ENCODE measurements at places on chromosomes 4 and X.

- DNase-seq = no peak
These were observed 91.1 kb downstream of the RBM46 start for GRCh38 chr4:154872198-154872597.

- no peak for DNase-seq
These were observed 180.8 kb downstream of the MAGEB17 start for GRCh38 chrX:16347968-16348670.

DNA sequence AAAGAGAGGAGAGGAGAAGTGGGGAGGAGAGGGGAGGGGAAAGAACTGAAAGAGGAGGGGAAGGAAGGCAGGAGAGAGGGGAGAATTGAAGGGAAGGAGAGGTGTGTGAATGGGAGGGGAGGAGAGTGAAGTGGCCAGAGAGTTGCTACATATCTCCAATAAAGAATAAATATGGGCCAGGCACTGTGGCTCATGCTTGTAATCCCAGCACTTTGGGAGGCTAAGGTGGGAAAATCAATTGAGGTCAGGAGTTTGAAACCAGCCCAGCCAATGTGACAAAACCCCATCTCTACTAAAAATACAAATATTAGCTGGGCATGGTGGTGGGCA lies 482.4 kb downstream of the NAF1 start:
- no peak for DNase-seq

DNA sequence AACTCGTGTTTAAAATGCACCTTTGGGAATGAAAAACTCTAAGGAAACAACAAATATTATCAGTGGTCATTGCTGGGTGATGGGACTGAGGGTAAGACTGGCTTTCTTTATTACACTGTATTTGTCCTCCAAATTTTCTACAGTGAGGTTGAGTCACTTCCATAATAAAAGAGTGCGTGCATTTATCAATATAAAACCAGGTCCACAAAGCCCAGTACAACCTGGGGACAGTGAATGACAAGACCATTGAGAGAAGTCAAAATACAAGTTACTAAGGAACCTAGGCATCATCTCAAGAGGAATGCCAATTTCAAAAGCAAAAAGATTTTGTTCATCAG lies 76.4 kb downstream of the MAGED4 start:
- DNase-seq = no peak

DNA sequence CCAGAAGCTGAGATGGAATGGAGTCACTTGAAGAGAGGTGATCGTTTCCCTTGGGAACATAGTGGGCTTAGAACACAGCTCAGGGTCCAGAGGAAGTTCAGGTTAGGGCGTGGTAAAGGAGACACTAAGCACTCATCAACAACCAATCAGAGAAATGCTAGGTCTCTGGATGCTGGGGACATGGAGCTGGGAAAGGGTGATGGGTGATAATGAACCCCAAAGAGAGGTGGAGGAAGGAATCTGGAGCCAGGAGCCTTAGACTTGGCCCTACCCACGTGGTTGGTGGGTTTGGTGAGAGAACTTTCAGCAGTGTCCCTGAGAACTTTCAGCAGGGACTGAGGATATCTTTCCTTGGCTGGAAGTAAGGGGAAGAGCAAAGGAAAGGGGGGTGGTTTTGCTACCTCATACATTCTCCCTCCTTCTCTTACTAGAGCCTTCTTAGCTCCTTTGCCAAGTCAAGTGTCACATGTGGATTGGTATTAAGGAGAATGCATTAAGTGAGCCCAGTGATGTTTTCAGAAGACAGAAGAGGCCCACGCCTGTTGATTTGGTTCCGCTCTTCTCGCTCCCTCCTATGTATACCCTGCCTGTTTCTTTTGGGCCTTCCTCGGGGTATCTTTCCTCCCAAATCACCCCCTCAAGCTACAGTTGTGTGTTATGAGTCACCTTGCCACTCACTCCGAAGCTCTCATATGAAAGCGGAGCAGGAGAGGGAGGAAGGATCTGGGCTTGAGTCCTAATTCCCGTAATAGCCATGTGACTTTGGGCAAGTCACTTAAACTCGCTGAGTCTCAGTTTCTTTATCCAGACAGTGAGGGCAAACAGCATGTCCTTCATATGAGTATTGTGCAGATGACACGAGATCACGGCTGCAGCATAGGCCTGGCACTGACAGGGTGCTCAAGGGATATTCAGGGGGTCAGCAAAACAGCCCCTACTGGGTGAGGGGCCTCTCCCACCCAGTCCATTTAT lies 63.1 kb downstream of the TSC22D3 start:
- DNase-seq = no peak

GRCh38 chr4:2484993-2485392 lies 16.1 kb downstream of the RNF4 start:
- DNase-seq = no peak

GRCh38 chr4:74446896-74447295 lies 2.0 kb downstream of the AREG start:
- no peak for DNase-seq

DNA sequence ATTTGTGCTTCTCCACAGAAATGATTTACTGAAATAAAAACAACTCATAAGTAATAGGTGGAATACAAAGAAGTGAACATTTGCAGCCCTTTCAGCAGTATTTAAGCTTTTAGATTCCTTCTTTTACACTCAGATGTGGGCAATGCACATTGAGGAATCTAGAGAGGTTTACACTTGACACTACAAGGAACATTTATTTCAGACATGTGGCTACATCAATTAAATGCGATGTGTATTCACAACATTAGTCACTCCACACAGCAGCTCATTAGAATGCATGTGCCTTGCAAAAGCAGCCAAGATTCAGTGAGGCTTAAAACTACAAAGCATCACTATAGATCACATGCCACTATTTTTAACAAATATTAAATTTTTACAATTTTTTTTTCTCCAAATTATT lies 480.7 kb downstream of the INPP4B start:
- DNase-seq = no peak

DNA sequence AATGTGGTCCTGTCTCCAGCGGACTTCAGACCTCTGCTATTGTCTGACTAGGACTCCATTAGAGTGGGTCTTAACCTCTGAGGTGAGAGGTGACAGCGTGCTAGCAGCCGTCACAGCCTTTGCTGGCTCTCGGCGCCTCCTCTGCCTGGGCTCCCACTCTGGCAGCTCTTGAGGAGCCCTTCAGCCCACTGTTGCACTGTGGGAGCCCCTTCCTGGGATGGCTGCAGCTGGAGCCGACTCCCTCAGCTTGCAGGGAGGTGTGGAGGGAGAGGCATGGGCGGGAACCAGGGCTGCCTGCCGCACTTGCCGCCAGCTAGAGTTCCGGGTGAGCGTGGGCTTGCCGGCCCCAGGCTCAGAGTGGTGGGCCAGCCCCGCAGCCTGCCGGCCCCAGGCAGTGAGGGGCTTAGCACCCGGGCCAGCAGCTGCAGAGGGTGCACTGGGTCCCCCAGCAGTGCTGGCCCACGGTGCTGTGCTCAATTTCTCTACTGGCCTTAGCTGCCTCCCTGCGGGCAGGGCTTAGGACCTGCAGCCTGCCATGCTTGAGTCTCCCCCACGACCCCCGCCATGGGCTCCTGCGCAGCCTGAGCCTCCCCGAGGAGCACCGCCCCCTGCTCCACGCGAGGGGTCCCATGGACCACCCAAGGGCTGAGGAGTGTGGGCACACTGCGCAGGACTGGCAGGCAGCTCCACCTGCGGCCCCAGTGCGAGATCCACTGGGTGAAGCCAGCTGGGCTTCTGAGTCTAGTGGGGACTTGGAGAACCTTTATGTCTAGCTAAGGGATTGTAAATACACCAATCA lies 163.4 kb upstream of the ITM2A start:
- DNase-seq = no peak

GRCh38 chr4:132063829-132064228 lies 1085.3 kb upstream of the PCDH10 start:
- DNase-seq = no peak

DNA sequence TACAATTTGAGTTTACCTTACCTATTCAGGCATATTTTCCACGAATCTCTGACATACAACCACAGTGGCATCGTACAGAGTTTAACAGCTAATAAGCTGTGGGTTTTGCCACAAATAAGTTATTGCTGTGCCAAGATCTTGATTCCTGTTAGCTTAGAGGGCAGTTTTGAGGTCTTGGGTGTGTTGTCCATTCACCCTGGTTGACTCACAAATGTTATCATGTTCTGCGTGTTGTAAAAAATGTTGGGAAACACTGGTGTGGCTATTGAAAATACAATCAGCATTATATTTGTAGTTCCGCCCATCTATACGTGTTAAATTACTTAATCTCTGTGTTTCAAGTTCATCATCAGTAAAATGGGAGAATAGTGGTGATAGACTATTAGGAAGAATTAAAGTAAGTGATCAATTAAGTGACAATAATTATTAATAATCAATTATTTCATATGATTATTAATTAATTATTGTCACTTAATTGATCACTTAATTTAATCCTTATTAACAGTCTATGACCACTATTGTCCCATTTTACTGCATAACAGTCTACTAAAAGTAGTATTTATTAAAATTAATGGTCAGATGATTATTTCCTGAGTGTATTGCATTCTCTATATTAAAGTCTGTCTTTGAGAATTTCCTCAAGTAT lies 96.3 kb downstream of the TMA16 start:
- DNase-seq = no peak

- DNase-seq = no peak
These were observed 58.5 kb downstream of the ANTXR2 start for GRCh38 chr4:80014531-80014930.

DNA sequence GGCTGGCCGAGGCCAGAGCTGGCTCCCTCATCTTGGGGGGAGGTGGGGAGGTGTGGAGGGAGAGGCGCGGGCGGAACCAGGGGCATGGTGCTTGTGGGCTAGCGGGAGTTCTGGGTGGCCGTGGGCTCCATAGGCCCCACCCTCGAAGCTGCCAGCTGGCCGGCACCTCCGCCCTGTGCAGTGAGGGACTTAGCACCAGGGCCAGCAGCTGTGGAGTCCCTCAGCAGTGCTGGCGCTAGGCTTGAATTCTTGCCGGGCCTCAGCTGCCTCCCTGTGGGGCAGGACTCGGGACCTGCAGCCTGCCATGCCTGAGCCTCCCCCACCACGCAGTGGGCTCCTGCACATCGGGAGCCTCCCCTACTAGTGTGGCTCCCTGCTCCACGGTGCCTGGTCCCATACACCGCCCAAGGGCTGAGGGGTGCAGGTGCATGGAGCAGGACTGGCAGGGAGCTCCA lies 603.3 kb downstream of the PCDH18 start:
- no peak for DNase-seq

GRCh38 chrX:79511799-79512198 lies 144.7 kb upstream of the ITM2A start:
- DNase-seq = no peak

DNA sequence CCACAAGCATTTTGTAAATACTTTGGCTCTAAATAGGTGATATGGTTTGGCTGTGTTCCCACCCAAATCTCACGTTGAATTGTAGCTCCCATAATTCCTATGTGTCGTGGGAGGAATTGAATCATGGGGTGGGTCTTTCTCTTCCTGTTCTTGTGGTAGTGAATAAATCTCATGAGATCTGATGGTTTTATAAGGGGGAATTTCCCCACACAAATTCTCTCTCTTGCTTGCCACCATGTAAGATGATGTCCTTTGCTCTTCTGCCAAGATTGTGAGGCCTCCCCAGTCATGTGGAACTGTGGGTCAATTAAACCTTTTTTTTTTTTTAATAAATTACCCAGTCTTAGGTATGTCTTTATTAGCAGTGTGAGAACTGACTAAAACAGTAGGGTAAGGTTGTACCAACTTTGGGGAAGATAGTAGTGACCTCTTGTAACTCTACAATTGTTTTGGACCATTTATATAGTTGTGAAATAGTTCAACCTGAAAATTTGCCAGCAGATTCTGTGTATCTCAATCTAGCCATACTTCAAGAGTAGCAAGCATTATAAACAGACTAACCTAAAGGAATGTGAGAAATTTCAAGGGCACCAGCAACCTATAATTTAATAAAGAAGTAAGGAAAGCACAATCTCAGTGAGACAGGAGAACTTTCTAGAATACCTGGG lies 727.8 kb downstream of the GRID2 start:
- no peak for DNase-seq

- no peak for DNase-seq
These were observed 104.3 kb downstream of the USP46 start for GRCh38 chr4:52554612-52555355.

DNA sequence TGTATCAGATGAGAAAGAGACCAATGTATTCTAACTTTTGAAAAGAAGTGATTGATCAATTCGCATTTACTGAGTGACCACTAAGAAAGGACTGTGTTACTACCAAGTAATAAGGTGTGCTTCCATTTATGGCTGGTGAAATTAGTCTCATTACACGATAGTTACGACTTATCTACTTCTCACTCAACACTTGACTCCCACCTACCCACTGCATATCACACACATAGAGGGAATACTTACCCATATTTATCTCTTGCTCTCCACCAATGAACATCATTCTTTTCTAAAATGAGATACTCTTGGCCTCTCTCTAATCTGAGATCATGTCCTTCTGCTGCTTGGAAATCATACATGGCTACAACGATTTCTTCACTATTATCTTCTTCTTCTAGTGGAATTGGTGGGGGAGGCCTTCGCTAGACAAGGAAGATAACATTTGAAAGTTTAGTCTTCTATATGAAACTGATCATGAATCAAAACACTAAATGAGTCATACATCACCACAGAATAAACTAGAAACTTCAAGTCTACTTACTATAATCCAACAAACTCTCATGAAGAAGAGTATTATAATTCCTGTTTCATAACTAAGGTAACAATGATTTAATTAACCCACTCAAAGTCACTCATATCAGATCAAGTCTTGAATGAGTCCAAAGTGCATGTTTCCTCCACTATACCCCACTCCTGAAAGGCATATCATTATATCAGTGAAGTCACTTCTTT lies 33.7 kb upstream of the TXK start:
- no peak for DNase-seq

DNA sequence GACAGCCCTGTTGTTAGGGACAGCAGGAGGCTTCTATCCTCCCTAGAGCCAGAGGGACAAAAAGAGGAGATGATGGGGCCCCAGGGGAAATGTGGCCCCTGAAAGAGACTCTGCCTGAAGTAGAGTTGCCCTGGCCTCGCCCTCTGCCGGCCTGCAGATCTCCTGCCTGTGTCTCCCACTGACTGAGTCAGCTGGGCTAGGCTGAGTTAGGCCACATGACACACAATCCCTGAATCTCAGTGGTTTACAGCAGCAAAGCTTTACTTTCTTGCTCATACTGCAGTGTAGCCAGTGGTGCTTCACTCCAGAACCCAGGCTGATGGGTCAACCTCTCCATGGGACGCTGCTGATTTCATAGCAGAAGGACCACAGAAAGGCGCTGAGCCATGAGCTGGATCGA lies 23.5 kb downstream of the DRD5 start:
- DNase-seq = no peak

DNA sequence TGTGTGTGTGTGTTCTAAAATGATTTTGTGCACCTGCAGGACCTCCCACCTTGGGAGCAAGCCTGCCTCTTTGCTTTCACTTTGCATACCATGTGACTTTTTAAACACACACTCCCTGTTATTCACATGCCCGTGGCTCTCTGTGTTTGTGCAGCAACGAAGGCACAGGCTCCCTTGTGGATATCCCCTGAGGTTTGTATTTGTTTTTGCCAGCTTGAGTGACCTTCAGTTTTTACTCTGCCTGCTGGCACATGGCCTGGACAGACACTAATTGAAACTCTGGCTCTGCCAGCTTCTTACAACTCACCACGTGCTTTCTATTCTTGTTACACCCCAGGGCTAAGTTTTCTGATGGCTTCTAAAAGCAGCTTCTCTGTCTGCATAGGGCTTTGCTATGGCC lies 885.8 kb downstream of the SH3BGRL start:
- DNase-seq = no peak

- no peak for DNase-seq
These were observed 380.8 kb downstream of the SPRY1 start for GRCh38 chr4:123777373-123777772.

- no peak for DNase-seq
These were observed 202.9 kb upstream of the BOD1L1 start for GRCh38 chr4:13830449-13830848.
